ENCODE measurements at places on chromosomes 2 and 18. TPM values are rescaled to one million over a fixed set of nuclear protein-coding genes. Genes with fewer than 3 reads are reported as not detected.

The CFAP65 gene
- not detected for total RNA-seq

The REEP1 gene
- 1.0 TPM for total RNA-seq

The SIX3 gene
- not detected for total RNA-seq

The DOK6 gene
- total RNA-seq = 0.03 TPM

DNA sequence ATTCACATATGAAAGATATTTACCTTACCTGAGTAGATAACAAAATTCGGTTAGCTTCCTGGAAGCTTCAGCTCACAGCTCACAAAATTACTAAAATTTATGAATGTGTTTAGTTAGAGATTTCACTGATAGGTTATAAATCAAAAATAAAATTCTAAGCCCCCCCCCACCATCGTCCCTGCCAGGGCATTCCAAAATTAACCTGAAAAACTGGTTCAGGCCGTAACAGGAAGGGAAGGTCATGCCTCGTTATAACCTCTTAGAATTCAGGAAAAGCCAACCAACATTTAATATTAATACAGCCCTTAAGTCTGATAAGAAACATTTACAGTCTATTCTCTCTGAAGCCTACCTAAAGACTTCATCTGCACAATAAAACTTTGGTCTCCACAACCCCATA, 48.9 kb downstream of the COX7A2L start:
- H3K36me3 ChIP-seq = peaks cover 53% of the 10 kb centered on the region
- H3K27ac ChIP-seq = no peak overlapping the region
- H3K27me3 ChIP-seq = no peaks in the 10 kb centered on the region
- no peak overlapping the region for H3K4me3 ChIP-seq

- no peak overlapping the region for H3K27ac ChIP-seq
- no peak for DNase-seq
- no peaks in the 10 kb centered on the region for H3K27me3 ChIP-seq
- H3K4me3 ChIP-seq = no peak overlapping the region
Observed at GRCh38 chr2:74856004-74856578, 22.2 kb downstream of the HK2 start.

DNA sequence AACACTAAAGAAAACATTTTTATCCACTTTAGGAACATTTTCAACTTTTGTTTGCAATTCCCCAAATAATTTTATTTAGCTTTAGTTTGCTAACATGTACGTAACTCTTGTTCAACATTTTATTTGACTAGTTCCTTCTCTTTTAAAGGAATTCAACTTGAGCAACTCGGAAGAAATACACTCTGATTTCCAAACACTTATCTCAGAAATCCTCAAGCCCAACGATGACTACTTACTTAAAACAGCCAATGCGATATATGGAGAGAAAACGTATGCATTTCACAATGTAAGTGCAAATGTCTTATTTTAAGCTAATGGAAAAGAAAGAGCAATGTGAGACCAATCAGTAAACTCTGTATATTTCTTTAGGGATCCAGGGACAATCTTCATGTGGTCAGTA, 10.1 kb downstream of the SERPINB10 start:
- no peaks in the 10 kb centered on the region for H3K27me3 ChIP-seq
- no peak for DNase-seq
- H3K4me3 ChIP-seq = no peak overlapping the region

- no peaks in the 10 kb centered on the region for H3K4me1 ChIP-seq
- peaks cover 2% of the 10 kb centered on the region for H3K36me3 ChIP-seq
- peak; percentile 32 for DNase-seq
- H3K27me3 ChIP-seq = no peaks in the 10 kb centered on the region
Observed at GRCh38 chr18:76875390-76876325, 53.3 kb downstream of the ZNF236 start.

DNA sequence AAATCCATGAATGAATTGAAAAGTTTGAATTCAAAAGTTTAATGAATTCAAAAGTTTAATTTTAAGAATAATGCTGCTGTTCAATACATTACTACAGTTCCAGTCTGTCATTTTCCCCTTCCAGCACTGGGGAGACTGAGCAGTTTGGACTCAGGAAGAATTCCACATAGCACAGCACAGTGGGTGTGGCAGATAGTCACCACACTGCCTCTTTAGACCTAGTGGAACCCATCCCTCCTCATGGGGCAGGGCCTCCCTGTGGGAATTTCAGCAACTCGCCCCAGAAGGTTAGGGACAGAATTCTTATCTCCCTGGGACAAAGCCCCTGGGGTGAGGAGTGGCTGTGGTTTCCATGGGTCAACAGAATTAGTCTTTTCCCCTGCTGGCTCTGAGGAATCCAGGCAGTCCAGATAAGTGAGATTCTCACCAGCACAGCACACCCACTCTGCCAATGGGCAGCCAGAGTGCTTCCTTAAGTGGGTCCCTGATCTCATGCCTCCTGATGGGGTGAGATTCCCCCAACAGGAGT, 442.0 kb upstream of the SYT4 start:
- H3K27me3 ChIP-seq = no peaks in the 10 kb centered on the region
- no peaks in the 10 kb centered on the region for H3K36me3 ChIP-seq
- H3K27ac ChIP-seq = no peak overlapping the region
- DNase-seq = no peak
- H3K4me1 ChIP-seq = no peaks in the 10 kb centered on the region

- no peaks in the 10 kb centered on the region for H3K36me3 ChIP-seq
- H3K4me1 ChIP-seq = no peaks in the 10 kb centered on the region
- H3K27ac ChIP-seq = no peak overlapping the region
- H3K27me3 ChIP-seq = no peaks in the 10 kb centered on the region
- DNase-seq = no peak
- no peak overlapping the region for H3K4me3 ChIP-seq
Observed at GRCh38 chr2:122251566-122251965, 496.1 kb downstream of the TSN start.

DNA sequence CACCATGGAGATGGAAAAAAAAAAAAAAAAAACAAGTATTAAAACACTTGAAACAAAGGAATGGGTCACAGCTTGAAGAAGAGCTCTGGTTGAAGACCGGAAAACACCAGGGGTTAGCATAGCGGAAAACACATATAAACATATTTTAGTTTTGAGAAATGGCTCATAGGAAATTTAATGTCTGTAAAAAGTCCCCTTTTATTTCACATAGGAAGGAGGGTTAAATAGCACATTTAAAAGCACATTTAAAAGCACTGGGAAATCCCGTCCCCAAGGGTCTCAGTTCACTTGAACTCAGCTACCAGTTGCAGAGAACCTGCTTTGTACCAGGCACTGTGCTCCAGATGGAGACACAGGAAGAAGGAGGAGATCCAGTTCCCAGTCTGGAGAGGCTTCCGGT, 65.5 kb downstream of the KCNE4 start:
- H3K27ac ChIP-seq = no peak overlapping the region
- H3K4me1 ChIP-seq = no peaks in the 10 kb centered on the region
- H3K27me3 ChIP-seq = peaks cover 2% of the 10 kb centered on the region

- H3K4me1 ChIP-seq = peaks cover 15% of the 10 kb centered on the region
- H3K27ac ChIP-seq = no peak overlapping the region
- DNase-seq = no peak
- H3K36me3 ChIP-seq = no peaks in the 10 kb centered on the region
Observed at GRCh38 chr18:46199515-46200147, 95.4 kb downstream of the HAUS1 start.

GRCh38 chr2:38323623-38324022, 53.5 kb downstream of the ATL2 start:
- no peak overlapping the region for H3K4me3 ChIP-seq
- no peaks in the 10 kb centered on the region for H3K4me1 ChIP-seq
- DNase-seq = no peak
- H3K36me3 ChIP-seq = no peaks in the 10 kb centered on the region

- H3K36me3 ChIP-seq = no peaks in the 10 kb centered on the region
- H3K4me1 ChIP-seq = no peaks in the 10 kb centered on the region
- DNase-seq = no peak
- no peaks in the 10 kb centered on the region for H3K27me3 ChIP-seq
Observed at GRCh38 chr2:18001671-18002070, 123.2 kb downstream of the KCNS3 start.

GRCh38 chr2:165891943-165892342, 61.6 kb downstream of the TTC21B start:
- no peaks in the 10 kb centered on the region for H3K36me3 ChIP-seq
- DNase-seq = no peak
- no peak overlapping the region for H3K4me3 ChIP-seq
- H3K4me1 ChIP-seq = no peaks in the 10 kb centered on the region
- H3K27me3 ChIP-seq = no peaks in the 10 kb centered on the region
- H3K27ac ChIP-seq = no peak overlapping the region

DNA sequence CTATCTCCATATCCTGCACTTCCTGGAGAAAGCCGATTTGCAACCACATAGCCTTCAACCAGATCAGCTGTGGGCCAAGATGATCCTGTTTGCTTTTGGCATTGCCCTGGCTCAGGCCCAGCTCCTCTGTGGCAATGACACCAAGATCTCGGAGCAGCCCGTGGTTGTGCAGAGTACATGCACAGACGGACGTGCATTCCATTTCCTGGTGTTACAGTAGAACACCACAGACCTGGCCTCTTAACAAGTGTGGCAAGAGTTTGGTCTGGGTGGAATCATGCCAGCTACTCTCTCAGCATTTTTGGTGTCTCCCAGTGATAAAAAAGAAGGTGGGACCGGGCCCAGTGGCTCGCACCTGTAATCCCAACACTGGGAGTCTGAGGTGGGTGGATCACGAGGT, 20.0 kb downstream of the MALT1 start:
- no peak overlapping the region for H3K4me3 ChIP-seq
- no peak for DNase-seq
- H3K4me1 ChIP-seq = peaks cover 64% of the 10 kb centered on the region
- no peak overlapping the region for H3K27ac ChIP-seq
